ENCODE measurements at places on chromosomes 7 and 10.

DNA sequence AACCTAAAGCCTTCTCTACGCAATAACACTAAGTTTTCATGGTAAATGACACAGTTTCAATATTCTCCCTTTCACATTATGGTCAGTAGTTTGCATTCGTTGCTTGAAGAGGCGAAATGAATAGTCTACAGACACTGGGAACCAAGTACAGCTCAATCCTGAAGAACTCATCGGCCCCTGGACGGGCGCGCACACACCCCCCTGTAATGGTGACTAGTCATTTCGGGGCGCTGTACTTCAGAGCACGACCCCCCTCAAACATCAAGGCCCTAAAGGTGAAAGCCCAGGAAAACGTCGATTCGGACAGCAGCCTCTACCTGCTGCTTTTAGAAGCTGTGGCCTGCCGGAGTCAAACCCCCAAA, 1.0 kb downstream of the NT5C2 start:
- no peak for DNase-seq

GRCh38 chr7:42560866-42561265, 323.9 kb upstream of the GLI3 start:
- no peak for DNase-seq

- DNase-seq: peak; percentile 31
These were observed 220.1 kb upstream of the MKLN1 start for GRCh38 chr7:131107337-131108211.

GRCh38 chr7:136698231-136698630, 170.2 kb upstream of the CHRM2 start:
- no peak for DNase-seq

DNA sequence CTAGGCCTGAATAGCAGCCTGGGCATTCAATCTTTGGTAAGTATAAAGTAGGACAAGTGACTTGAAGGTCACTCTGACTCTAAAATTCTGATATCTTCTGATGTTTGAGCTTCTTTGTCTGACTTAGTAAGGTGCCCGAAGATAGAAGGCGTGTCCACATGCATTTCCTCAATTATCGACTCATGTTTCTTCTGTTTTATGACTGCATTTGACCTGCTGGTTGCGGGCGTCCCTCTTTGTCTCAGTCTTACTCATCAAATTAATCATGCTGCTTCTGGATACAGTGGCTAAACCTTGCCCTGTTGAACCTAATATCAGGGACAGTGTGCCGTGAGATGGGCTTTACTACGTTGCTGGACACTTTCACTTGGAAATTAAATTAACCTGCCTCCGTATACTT, 534.1 kb downstream of the SDK1 start:
- DNase-seq: no peak

- DNase-seq: no peak
These were observed 15.1 kb downstream of the AP5Z1 start for GRCh38 chr7:4790516-4790991.

GRCh38 chr10:96288151-96288621, 16.0 kb upstream of the DNTT start:
- no peak for DNase-seq

DNA sequence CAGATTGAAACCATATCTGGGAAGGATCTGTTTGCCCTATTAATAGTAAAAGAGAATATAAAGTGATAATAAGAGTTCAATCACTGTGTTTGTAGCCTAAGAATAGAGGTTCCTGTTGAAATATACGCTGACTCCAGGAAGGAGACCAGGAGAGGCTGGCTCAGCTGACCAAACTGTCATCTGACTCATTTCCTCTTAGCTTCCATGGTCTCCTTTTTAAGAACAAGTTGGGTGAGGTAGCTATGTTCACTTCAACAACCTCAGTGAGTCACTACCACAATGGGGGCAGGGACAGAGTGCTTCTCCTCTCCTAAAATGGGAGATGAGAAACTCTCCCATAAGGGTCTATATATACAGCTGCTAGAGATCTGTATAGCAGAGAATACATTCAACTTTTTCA, 543.3 kb downstream of the CALN1 start:
- DNase-seq: no peak

- no peak for DNase-seq
These were observed 122.9 kb upstream of the SEMA3A start for GRCh38 chr7:84317536-84317935.

DNA sequence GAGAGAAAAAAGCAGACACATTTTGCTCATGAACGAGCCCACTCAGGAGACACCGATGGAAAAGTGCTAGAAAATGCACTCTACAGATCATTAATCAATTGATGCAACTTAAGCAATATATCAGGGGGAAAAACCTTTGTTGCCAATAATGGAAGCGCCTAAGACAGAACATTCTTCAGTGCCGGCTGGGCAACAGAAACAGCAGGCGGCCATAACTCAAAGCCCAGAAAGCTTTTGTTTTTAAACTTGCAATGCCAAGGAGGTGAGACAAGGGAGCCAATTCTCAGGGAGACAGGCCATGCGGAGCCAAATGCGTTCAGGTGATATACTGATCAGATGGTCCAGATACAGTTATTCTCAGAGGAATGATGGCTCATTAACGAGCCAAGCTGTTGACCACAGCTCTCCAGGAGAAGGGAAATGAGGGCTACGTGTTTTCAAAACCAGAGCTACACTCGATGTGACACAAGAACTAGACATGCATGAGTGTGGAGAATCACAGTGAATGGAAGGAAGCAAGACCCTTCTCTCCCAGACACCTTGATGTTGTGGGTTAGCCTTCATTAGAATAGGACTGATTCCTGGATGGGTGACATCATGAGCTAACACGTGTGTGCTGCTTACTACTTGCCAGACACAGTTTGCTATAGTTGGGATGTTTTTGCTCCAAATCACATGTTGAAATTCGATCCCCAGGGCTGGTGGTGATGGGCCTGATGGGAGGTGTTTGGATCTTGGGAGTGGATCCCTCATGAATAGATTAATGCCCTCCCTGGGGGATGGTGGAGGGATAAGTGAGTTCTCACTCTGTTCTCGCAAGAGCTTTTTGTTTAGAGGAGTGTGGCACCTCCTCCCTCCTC, 79.1 kb upstream of the KCNMA1 start:
- DNase-seq: no peak

- no peak for DNase-seq
These were observed 13.0 kb upstream of the TES start for GRCh38 chr7:116197360-116197759.

- peak; percentile 25 for DNase-seq
These were observed 15.5 kb upstream of the SLC18A3 start for GRCh38 chr10:49594594-49594993.

DNA sequence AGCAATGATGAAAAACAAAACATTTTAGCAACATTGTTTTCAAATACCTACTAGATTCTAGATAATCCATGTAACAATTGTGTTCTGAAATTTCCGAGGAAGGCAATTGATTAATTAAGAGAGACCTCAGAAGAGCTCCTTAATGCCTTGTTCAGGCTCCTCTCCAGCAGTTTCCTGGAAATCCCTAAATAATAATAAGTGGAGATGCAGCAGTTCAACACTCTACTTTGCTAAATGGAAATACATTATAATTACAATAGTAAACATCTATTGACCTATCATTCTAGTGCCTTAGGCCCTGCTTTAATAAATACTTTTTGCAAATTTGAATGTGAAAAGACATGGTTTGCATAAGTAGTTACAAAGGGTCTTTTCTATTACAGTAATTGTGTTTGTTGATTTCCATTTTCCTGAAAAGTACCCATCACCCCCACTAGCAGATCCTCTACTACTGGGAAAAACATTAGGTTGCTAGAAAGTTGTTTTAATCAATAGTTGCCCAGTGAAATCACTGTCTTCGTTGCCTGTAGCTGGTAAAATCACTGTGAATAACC, 186.6 kb upstream of the STK17A start:
- DNase-seq: no peak

GRCh38 chr7:105734233-105734632, 142.2 kb downstream of the ATXN7L1 start:
- DNase-seq: no peak

- DNase-seq: no peak
These were observed 153.2 kb upstream of the ADCY1 start for GRCh38 chr7:45420843-45421495.

GRCh38 chr7:44974549-44974948, 4.3 kb downstream of the MYO1G start:
- DNase-seq: no peak

GRCh38 chr7:96346293-96346953, 24.5 kb upstream of the SLC25A13 start:
- DNase-seq: no peak

DNA sequence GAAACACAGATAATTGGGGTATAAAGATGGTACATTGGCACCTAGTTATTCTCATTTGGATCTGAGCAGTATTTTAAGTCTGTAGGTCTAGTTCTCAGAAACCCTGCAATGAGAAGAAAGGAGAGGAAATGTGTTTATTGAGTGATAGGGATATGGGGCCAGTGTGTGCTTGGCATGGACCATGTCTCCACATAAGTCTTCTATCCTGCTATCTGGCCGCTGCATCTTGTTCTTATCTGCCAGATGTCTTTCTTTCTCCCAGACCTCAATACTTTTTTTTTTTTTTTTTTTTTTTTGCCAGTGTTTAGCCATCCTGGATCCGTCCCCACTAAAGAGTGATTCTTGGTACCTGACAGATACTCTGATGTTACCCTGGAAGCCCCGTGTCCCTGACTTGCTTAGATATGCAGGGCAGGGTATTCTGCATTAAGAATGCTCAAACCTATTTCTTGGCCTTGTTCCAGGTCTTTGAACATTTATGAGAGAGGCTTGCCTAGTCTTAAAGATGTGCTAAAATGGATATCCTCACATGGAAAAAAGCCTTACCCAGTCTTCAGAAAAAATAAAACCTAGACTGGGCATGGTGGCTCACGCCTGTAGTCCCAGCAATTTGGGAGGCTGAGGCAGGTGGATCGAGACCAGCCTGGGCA, 10.0 kb downstream of the MTURN start:
- no peak for DNase-seq

GRCh38 chr7:28855538-28856217, 102.5 kb downstream of the TRIL start:
- no peak for DNase-seq

All from NCI-H1092 (cell line).